T-cell (primary cell): ENCODE measurements at places on chromosomes 2 and 18.
A peak's percentile ranks its signal among the peaks of the same experiment; 100 is the strongest.

DNA sequence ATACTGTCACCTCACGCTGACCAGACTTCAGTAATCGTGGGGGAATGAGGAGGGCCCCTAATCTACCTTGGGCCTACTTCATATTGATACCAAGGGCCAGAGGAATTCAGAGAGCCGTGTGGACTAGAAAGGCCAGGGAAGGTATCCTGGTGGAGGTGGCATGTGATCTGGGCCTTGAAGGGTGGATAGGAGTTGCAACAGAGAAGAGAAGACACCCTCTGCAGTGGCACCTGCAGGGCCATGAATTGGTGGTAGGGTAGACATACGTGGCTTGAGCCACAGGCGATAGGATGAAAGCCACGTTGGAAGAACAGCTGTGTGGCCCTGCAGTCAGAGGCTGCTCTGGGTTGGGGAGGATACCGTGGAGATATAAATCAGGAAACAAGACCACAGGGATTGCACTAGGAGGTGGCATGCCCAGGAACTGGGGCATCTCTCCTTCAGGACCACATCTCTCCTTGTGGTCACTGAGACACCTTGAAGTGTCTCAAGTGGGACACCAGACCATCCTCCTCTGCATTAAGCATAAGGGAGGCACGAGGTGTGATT, 141.4 kb downstream of the CYP26B1 start:
- DNase-seq = no peak

DNA sequence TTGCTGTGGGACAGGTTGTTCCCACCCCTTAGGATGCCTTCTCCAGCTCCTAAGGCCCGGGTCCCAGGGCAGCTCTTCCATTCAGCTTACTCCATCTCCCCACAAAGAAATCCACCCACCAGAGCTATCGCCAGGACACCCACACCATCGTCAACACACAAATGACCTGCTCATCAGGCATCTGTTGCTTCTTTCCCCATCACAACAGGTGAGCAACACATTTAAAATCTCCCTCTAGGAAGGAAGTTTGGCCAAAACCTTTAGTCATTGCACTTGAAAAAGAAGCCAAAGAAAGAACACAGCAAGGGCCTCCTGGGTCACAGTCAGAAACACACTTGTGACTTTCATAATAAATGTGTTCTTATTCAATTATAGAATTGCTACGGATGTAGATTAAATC, 289.0 kb downstream of the PIEZO2 start:
- no peak for DNase-seq

GRCh38 chr18:58143386-58143785, 99.4 kb downstream of the NEDD4L start:
- DNase-seq = no peak

DNA sequence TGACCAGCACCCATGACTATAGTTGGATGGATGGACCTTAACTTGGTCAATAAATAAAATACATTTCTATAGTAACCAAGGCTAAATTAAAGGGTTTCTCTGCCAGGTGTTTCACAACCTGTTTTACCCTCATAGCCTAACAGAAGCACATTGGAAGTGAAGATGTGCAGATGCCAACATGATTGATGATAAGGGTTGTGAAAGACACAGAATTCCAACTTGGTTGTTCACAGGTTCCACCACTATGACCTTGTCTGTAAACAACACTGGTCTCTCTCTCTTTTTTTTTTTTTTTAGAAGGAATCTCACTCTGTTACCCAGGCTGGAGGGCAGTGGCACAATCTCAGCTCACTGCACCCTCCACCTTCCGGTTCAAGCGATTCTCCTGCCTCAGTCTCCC, 37.5 kb upstream of the PTH2R start:
- DNase-seq = no peak

DNA sequence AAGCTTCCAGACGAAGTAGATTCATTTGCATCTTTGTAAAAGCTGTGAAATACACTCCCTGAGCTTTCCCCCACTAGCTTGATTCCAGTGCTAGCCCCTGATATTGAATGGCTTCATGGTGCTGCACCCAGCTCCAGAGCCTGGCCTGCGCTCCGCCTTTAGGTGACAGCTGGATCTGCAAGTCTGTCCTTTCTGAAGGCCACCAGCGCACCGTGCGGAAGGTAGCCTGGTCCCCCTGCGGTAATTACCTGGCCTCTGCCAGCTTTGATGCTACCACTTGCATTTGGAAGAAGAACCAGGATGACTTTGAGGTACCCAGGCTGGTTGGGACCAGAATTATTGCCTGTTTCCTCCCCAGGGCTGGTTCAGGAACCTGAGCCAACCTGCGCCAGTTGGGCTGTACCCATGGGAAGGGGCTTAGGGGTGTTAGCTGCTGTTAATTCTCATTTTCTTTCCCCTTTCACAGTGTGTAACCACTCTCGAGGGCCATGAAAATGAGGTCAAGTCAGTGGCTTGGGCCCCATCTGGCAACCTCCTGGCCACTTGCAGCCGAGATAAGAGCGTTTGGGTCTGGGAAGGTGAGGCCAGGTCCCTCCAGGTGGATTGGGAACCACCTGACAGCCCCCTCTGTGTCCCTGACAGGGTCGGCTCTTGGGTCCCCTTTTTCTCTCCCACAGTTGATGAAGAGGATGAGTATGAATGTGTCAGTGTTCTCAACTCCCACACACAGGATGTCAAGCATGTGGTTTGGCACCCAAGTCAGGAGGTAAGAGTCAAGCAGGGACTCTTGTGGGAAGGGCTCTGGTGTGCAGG, 1.3 kb downstream of the CIAO1 start:
- DNase-seq = peak; percentile 8

- no peak for DNase-seq
These were observed 434 bp upstream of the DUSP19 start for GRCh38 chr2:183078163-183078463.

DNA sequence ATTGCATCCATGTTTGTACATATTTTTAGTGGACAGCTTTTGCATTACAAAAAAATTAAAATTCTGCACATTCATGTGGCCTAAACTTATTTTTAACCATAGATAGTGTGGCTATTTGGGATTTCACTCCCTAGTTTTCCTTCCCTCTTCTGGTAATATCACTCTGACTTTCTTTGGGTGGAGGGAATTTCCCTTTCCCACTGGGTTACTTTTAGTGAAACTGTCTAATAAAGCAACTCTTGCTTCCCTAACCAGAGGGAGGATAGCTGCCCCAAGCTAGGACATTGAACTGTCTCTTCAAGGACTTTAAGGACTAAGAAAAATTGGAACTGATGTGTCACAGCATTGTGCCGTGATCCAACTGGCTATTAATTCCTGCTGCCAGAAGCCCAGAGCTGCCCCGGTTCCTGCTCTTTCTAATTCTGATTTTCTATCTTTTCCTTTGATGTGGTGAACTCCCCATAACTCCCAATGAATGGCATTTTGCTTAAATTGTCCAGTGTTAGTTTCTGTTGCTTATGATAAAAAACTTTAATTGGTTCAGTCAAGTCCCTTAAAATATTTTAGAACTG, 20.0 kb upstream of the EFR3B start:
- no peak for DNase-seq

GRCh38 chr2:113895819-113896563, 6.1 kb downstream of the ACTR3 start:
- DNase-seq = no peak

DNA sequence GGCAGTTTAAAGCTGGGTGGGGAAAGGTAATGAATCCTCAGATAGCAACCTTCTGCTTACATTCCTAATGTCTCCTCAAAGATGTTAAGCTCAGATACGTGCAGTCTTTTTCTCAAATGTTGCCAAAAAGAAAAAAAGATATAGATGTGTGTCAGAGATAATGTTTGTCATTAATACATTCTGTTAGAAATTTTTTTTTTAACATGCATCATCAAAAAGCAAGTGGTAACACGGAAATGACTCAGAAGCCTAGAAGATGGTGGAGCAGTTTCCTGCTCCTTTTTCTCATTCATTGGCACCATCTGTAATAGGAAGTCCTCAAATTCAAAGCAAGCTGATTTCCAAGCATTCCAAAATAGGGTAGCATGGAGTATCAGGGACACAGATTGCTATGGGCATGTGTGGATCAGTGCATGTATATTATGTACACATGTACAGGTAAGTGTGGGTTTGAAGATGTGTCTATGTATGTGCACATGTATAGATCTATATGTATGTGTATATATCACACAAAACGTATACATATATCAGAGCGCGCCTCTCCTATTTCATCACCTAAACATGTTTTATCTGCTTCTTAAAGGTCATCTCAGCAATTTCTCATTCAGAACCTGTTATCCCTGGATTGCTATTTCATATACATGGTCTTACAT, 79.9 kb upstream of the ITGB6 start:
- DNase-seq = no peak

- DNase-seq = no peak
These were observed 85.1 kb downstream of the CTAGE1 start for GRCh38 chr18:22332590-22332989.

DNA sequence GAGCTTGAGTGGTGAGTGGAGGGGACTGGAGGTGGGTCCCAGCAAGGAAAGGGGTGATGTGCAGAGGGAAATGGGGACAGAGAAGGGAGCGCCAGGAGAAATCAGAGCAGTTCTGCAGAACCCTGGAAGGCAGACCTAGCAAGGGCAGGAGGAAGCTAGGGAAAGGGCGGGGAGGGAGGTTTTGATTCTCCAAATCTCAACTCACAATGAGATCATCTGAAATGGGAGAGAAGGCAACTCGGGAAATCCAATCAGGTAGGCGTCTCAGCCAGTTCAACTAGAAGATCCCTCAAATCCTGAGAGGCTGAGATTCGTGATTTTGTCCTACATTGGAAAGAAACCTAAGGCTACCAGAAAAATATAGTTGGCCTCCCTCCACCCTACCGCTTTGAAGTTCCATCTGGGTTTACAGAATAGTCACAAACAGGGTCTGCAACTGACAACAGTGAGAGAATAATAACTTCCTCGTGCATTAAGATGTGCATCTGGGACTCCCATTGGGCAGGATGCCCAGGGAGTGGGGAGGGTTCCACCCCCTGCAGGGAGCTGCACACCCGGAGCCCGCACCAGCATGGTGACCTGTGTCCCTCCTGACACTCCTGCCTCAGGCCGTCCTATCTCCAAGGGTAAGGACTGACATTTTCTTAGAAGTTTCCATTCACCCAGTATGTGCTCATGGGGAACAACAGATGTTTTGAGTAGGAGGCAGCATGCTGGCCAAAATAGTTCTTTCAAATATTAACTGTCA, 113.3 kb upstream of the ODC1 start:
- no peak for DNase-seq

GRCh38 chr18:65349635-65350034, 401.2 kb upstream of the CDH7 start:
- no peak for DNase-seq

- no peak for DNase-seq
These were observed 226.6 kb upstream of the AGAP1 start for GRCh38 chr2:235267251-235267650.

- no peak for DNase-seq
These were observed 296.6 kb downstream of the GULP1 start for GRCh38 chr2:188588235-188588634.

DNA sequence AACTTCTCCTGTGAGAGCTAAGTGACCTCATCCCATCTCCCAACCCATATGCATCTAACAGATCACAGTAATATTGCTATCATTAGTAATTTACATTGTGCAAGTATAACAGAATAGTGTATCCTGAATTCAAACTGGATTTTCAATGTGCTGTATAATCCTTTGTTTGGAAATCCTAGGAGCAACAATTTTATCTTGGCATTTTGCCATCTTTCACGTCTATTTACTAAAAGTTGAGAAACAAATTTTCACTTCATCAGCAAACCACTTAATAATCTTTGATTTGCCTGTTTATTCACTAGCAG, 3.8 kb downstream of the HNRNPLL start:
- DNase-seq = no peak

- DNase-seq = no peak
These were observed 24.3 kb upstream of the PSME4 start for GRCh38 chr2:53994818-53995808.

DNA sequence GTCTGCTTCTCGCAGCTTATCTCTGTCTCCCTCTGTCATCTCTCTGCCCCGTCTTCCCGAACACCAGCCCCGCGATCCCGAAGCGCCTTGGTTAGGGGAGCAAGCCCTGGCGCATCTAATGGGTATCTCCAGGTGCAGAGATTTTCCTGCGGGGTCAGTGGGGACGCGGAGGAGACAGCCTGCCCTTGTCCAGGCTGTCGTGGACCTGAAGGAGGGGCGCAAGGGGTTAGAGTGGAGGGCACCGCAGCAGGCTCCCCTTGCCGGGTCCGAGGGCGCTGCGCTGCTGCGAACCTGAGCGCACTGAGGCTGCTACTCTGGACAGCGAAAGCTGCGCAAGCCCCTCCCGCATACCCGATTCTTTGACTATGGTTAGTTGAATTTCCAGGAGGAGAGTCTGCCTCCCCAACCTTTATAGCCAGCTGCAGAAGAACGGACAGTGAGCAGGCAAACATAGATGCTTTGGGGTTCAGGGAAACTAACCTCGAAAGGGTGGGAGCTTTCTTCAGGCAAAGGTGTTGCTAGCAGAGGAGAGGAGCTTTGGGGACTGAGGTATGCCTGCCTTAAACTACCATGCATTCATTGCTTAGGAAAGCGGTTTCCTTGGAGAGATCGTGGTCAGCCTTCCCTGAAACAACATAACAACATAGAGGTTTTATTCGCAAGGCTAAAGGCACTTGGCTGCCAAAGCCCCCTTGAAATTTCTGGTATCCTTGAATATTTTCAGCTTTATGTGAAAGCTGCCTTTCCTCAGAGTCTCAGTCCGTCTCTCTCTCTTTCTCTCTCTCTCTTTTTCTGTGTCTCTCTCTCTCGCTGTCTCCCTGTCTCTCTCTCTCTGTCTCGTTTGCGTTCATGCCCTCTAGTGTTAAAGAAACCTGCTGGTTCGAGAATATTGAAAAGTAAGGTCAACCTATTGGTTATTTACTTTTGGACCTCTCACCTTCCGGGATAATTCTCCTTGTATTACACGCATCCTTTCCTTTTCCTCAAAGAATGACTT, 1.6 kb downstream of the GALNT13 start:
- DNase-seq = no peak

- DNase-seq = no peak
These were observed 107.9 kb downstream of the RTN4 start for GRCh38 chr2:54942373-54942772.

DNA sequence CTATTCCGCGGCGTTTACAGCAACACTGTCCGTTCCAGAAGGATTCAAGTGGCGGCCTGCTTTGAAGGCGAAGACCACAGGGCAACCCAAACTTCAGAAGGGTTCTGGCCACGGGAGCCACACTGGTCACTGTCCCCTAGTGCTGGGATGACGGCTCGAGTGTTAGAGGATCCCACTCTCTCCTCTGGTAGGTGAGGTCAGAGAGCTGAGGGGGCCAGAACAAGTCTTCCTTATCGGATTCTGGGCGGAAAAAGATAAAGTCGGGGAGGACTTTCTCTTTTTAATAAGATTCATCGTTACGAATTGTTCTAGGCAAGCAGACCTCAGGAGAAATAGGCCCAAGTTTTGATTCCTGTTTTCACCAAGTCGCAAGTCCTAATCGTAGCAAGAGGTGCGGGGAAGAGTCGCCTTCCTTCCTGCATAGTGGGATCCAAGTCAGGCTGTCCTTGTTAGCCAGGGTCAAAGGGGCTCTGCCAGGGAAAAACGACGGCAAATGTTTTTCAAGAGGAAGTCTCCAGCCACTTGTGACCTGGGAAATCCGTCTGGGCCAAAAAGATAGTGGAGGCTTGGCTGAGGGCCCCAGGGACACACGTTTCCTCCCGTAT, 864 bp upstream of the MYL12A start:
- no peak for DNase-seq
